ENCODE measurements at places on chromosomes 2 and 18.

DNA sequence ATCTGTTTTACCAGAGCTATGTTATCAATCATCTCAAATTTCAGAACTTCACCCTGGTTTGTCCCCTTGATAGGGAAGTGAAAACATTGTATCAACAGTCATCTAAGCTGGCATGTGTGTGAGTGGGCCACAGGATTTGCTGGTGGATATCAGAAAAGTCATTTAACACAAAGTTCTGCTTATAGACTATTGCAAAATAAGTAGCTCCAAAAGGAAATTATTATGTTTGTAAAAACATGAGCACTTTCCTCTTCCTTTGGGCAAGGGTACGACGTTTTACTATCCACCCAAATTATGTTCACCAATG, 20.7 kb upstream of the COPS8 start:
- DNase-seq: no peak

DNA sequence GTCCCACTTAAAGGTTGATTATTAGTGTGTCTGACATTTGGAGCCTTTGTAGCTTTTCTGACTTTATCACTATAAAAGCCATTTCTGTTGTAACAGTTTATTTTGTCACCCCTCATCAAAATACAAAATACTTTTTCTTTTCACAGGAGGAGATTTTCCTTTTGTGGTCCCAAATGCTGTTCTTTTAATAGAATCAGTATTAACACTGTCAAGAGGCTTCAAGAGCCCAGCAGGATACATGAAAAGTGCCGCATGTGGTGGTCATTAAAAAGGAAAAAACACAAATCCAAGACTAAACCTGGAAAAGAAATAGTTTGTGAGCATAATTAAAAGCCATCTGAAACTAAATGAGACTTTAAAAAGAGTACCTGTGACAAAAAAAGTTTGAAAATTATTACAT, 515.7 kb downstream of the DCDC2C start:
- DNase-seq: no peak

GRCh38 chr2:184596819-184597411, 1.4 kb upstream of the ZNF804A start:
- peak; percentile 29 for DNase-seq

DNA sequence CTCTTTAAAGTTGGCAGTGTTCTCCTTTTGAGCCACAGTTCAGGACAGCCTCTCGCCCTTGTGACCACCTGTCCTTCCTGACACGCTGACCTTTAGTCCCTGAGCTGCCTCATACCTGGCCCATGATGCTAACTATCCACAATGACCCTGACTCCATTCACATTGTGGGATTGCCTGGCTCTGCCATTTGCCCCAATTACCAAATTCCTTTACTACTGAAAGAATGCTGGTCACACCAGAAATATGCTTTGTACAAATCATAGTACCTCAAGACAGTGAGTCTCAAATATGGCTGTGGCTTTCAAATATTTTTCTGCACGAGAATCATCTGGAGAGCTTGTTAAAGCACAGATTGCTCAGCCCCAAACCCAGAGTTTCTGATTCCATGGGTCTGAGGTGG, 54.2 kb downstream of the LTBP1 start:
- no peak for DNase-seq

- no peak for DNase-seq
Measured at GRCh38 chr2:58107803-58108710, 61.5 kb downstream of the VRK2 start.

DNA sequence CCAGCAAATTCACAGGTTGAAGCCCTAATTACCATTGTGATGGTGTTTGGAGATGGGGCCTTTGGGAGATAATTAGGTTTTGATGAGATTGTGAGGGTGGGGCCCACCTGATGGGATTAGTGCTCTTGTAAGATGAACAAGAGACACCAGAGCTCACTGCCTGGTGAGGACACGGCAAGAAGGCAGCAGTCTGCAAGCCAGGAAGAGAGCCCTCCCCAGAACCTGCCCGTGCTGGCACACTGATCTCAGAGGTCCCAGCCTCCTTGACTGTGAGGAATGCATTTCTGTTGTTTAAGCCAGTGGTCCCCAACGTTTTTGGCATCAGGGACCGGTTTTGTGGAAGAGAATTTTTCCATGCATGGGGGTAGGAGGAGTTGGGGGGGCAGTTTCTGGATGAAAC, 240.7 kb downstream of the KLHL29 start:
- no peak for DNase-seq

- no peak for DNase-seq
Measured at GRCh38 chr18:47601581-47602272, 328.7 kb downstream of the SMAD2 start.

- no peak for DNase-seq
Measured at GRCh38 chr18:80088036-80088435, 21.0 kb upstream of the ADNP2 start.

GRCh38 chr2:207434899-207435465, 94.8 kb upstream of the CREB1 start:
- no peak for DNase-seq

DNA sequence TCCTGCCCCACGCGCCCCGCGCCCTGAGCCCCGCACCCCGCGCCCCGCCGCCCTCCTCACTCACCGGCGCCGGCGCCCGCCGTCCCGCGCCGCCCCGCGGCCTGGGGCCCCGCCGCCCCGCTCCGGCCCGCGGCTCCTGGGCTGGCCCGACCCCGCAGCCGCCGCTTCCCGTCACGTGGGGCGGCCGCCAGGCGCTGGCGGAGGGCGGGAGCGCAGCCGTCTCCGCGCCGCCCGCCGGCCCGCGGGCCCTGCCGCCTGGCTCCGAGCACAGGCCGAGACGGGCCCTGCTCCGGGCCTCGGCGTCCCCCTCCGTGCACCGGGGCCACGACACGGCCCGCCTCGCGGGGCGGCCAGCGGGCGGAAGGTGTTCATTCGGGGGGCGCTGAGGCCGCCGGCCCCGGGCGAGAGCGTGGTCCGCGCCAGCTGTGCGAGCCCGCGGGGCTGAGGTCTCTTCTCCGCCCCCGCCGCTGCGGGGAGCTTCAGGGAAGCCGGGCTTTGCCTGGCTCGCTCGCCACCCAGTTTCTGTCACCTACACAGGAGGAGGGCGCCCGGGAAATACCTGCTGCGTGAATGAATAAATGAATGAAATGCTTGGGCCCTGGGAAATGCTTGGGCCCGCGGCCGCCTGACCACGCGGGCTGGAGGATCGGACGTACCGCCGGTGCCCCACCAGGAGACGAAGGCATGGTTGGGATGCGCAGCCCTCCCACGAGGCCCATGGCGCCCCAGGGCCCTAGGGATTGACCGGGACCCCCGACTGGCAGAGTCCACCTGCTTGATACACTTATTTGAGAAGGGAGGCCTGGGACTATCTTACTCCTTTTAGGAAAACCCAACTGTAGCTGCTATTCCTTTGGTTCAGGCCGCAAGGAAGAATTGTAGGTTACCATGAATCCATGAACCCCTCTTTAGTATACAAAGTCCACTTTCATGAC, at the start of gene TGFBRAP1:
Gene TGFBRAP1 (minus strand): TSS at position 175 of the 935 bp plus-strand sequence. CDS start 21,434 bp downstream, outside the sequence.
- DNase-seq: peak; percentile 29
